ENCODE measurements at places on chromosomes 2 and 18. TPM values are rescaled to one million over a fixed set of nuclear protein-coding genes. Genes with fewer than 3 reads are reported as not detected.

- no peak for DNase-seq
Measured at GRCh38 chr2:239316562-239317465, 84.0 kb downstream of the HDAC4 start.

DNA sequence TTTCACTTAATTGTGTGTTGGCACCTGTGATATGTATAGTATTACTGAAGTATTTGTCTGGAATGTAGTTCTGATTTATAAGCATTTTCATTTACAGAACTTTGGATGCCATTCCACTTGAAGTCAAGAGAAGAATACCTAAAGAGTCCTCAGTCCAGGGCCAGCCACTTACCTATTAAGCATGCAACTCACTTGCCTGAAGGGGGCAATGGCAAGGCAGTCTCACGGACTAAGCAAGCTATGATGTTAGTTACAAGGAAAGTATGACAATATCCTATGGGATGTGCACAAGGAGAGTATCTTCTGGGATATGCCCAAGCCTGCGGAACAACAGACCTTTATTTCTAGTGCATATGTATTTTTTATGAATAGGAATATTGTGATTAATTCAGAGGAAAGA is 369.4 kb upstream of the GCFC2 start:
- DNase-seq, result no peak

DNA sequence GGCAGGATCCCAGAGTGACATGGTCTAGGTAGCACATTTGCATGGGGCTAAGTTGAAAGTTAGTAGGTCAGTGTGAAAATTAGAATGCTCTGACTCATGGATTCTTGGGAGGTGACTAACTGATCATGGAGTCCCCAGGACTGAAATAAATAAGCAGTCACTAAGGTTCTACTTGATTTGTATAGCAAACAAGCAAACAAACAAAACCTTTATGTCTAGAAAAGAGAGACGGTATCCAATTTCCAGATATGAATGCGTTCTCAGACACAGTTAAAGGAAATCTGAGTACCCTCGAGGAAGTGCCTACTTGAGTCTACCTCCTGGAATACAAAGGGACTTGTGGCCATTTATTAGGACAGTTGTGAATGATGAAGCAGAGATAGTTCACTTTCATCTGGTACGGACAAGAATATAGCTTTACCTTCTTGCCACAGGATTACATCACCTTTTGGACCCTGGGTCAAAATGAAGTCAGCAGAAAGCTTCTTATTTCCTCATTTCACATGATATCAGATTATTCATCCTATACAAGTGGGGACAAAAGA is 54.3 kb upstream of the AGPS start:
- DNase-seq, result no peak

DNA sequence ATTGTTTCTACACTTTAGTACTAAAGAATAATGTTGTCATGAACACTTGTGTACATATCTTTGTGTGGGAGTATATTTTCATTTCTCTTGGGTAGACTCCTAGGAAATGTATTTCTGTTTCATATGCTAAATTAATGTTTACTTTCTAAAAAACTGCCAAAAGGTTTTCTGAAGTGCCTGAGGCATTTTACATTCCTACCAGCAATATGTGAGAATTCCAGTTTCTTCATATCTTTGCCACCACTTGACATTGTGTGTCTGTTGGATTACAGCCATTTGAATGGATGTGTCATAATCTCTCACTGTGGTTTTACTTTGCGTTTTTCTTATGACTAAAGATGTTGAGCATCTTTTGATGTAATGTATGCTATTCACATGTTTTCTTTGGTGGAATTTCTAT is 428.2 kb upstream of the KCNH7 start:
- no peak for DNase-seq

DNA sequence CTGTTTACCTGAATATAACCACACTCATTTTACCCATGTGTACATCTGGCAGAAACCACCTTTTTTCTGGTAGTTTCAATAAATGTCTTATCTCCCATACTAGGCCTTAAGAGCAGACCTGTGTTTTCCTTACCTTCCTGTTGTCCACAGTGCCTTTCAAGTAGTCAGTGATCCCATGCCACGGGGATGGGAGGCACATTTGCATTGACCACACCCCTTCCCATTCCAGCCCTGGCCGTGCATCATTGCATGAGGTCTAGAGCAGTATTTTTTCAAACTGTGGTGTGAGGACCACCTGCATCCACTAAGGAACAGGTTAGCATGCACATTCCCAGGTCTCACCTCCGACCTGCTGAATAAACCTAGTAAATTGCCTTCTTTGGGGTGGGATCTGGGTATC is 165.2 kb upstream of the FOSL2 start:
- no peak for DNase-seq

DNA sequence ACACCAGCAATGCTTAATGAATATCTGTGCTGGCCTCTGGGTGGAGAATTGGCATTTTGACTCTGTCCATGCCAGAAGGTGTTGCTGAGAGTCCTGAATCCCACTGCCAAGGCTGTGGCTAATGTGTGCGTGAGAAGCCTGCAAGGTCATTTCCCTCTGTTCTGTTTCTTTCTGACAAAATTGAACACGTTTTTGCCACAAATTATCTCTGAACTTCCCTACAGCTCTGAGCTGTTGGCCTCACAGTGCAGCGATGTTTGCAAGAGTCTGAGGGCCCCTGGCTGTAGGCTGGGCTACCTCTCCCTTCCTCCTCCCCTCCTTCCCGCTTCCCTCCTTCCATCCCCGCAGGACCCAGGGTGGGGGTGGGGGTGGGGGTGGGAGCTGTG is 154.1 kb upstream of the HS6ST1 start:
- DNase-seq, result no peak

DNA sequence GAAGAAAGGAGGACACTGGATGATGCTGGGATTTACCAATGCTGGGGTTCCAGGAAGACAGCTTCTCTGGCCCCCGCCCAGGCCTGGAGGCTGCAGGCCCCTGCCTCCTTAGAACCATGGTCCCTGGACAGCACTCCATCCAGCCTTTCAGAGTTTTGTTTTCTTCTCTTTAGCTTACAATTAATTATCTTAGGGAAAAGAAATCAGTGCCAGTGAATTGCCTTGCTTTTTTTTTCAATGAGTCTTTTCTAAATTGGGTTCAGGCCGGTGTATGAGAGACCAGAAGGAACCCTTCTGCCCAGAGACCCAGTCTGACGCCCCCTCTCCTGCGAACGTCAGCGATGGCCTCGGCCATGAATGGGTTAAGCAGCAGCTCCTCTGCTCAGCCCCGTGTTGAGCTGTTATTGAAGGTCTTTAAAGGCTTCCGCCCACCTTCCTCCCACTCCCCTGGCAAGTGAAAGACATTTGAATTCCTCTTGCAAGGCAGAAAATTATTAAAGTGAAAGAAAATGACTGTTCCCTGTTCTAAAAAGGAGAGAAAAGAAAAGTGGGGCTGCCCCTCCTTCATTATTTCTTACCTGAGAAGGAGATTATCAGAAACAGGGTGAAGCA is 65.7 kb upstream of the CHMP1B start:
- no peak for DNase-seq

DNA sequence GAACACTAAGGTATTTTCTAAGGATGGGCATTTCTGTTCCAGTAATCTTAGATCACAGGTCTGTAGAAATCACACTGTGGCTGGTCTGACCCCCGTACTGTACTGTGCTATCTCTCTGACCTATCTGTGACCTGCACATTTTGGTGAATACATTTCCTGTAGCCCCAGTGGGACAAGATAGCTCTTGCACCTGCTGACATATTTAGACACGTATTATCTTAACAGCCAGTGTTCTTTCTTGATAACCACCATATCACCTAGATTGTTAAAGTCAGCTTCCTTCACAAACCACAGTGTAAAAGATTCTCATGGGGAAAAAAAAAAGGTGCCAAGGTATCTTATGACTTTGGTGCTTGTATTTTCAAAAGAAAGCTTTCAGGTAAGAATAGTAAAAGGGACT is 39.8 kb upstream of the TMEM247 start:
- no peak for DNase-seq

DNA sequence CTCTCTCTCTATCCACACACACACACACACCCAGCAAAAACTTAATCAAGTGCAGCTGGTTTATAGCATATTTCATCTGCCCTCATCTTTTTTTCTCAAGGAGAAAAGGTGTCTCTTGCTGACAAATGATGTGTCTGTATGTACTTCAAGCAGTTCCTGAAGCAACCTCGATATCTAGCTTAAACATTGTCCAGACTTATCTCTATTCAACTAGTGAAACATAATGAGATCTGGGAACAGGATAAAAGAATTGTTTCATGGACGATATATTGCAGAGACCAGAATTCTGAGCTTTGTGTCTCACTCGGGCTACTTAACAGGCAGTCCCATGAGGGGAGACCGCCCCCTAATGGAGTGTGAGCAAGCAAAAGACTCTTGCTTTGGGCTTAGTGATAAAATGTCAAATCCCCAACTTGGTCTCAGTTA is 929.2 kb upstream of the SOX11 start:
- no peak for DNase-seq

- DNase-seq, result no peak
Measured at GRCh38 chr2:73339201-73339600, 45.9 kb upstream of the EGR4 start.

- no peak for DNase-seq
Measured at GRCh38 chr18:52995875-52996274, 655.9 kb downstream of the DCC start.

DNA sequence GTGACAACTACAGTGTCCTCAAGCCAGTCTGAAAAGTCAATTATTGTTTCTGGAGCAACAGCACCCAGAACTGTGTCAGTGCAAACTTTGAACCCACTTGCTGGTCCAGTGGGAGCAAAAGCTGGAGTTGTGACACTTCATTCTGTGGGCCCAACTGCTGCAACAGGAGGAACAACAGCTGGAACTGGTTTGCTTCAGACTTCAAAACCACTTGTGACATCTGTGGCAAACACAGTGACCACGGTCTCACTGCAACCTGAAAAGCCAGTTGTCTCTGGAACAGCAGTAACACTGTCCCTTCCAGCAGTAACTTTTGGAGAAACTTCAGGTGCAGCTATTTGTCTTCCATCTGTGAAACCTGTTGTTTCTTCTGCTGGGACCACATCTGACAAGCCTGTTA is 59.8 kb downstream of the TAF4B start:
- no peak for DNase-seq

DNA sequence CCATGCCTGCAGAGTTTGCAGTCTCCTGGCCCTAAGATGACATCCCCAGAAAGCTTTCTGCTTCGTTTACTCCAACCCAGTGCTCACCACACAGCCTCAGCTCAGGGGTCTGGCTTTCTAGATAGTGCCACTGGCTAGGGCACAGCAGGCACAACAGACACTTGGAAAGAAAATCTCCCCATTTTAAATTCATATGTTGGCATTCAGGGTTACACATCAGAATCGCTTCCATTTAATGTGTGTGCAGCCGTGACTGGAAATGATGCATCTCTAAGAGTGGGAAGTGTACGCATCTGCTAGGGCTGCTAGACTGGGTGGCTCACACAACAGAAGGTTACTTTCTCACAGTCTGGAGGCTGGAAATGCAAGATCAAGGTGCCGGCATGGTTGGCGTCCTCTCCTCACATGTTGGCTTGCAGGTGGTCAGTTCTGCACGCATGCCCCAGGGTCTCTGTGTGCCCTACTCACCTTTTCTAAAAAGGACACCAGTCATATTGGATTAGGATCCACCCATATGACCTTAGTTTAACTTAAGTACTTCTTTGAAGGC is 329.4 kb upstream of the RAB12 start:
- DNase-seq, result no peak

DNA sequence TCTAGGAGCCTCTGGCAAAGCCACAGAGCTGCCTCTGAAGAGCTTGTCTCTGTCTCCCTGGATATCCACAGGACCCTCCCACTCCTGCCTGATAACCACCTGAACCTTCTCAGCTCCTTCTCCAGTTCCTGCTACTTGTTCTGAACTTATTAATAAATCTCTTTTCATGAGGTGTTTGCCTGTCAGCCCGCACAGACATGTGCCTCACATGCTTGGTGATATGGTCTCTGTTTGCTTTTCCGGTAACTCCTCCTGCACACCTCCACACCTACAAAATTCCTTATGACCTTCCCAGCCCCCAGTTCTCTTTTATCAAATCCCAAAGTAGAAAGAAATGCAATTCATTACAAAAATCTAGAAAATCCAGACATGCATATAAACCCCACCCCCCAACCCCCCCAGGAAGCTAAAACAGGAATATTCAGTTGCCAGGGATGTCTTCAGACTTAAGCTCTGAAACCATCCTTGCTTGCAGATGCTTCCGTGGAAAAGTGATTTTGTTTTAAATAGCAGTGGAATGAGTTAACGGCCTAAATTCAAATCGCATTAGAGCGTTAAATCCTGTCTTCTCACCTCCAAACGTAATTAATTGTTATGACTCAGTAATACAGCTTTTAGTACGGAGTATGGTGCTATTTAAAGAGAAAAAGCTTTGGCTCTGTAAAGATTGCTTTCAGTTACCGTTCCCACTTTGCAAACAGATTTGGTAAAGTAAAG is 2.1 kb upstream of the PID1 start:
- no peak for DNase-seq

GRCh38 chr2:47720559-47720958 is 62.4 kb upstream of the MSH6 start:
- DNase-seq, result no peak

- DNase-seq, result no peak
Measured at GRCh38 chr2:230737300-230737699, 24.7 kb downstream of the CAB39 start.

- no peak for DNase-seq
Measured at GRCh38 chr18:77057006-77057395, 75.6 kb downstream of the MBP start.

- DNase-seq, result no peak
Measured at GRCh38 chr18:30920757-30921156, 121.8 kb downstream of the DSC3 start.

GRCh38 chr2:217973008-217973787 is 29.6 kb downstream of the TNS1 start:
- no peak for DNase-seq

GRCh38 chr2:203869223-203870042 is 1.9 kb downstream of the CTLA4 start:
- no peak for DNase-seq

GRCh38 chr18:3481696-3482210 is 31.8 kb downstream of the TGIF1 start:
- DNase-seq, result no peak

RUFY4 gene
- 0.53 TPM for total RNA-seq

SCN7A gene
- total RNA-seq, result not detected

GTF3C2 gene
- total RNA-seq, result 91.7 TPM

STPG4 gene
- 1.0 TPM for total RNA-seq

CHRND gene
- not detected for total RNA-seq

SLC39A6 gene
- total RNA-seq, result 17.6 TPM

POTEE gene
- total RNA-seq, result 0.29 TPM

CAPN13 gene
- not detected for total RNA-seq

CNRIP1 gene
- not detected for total RNA-seq

RESP18 gene
- not detected for total RNA-seq

LIMS3 gene
- total RNA-seq, result 0.24 TPM

SLC30A3 gene
- total RNA-seq, result 0.27 TPM

CTLA4 gene
- 0.54 TPM for total RNA-seq

All from activated B cell treated with CpG ODN at 0.5 μM for 24 hours (primary cell).